ENCODE measurements at places on chromosomes 16 and 17. TPM values are rescaled to one million over a fixed set of nuclear protein-coding genes. Genes with fewer than 3 reads are reported as not detected.

Gene NXPH3
- not detected for total RNA-seq

Gene TMEM220
- 5.4 TPM for total RNA-seq

Gene SPEM2
- total RNA-seq: not detected

Gene HCRT
- total RNA-seq: not detected

DNA sequence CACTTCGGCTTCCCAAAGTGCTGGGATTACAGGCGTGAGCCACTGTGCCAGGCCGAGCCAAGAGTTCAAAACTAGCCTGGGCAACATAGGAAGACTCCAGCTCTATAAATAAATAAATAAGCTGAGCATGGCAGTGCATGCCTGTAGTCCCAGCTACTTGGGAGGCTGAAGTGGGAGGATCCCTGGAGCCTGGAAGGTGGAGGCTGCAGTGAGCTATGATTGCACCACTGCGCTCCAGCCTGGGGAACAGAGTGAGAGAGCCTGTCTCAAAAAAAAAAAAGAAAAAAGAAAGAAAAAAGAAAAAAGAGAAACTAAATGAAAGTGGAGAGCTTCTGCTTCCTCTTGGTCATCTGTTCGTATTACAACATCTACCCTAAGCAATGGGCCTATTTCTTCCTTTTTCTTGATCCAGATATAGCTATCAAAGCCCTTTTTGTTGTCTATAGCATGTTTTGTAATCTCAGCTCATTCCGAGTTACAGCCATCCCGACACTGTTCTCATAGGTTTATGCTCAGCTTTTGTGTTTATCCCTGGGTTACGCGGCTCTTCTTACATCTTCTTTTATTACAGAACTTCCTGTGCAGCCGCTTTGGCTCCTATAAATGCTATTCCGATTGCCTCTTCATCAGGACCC is 14.1 kb upstream of the MAPK3 start:
- no peak for DNase-seq

DNA sequence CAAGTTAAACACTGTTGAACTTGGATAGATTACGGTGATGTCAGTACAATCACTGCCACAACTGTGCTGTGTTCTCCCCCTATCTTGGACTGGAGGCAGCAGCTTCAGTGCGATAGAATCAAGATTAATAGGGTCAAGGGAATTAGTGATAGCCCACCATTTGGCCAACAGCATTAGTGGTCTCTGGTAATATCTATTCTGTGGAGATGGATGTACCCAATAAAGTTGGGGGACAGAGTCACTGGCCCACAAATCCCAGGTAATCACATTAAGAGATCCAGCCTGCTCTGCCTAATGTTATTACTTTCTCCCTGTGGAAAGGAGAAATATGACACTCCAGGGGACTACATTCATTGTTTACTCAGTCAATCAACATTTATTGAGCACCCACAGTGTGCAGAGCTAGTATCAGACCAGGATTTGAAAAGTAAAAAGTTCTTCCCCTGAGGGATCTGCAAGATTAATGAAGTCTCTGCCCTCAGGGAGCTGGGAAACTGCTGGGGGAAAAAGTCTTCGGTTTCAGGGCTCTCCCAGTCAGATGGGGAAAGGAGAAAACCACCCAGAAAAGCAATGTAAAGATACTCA is 23.6 kb upstream of the ATP5MC1 start:
- no peak for DNase-seq

- DNase-seq: no peak
Measured at GRCh38 chr17:750431-751037, 1.5 kb downstream of the GEMIN4 start.

GRCh38 chr16:66517586-66518263 is 32.2 kb downstream of the TK2 start:
- no peak for DNase-seq

DNA sequence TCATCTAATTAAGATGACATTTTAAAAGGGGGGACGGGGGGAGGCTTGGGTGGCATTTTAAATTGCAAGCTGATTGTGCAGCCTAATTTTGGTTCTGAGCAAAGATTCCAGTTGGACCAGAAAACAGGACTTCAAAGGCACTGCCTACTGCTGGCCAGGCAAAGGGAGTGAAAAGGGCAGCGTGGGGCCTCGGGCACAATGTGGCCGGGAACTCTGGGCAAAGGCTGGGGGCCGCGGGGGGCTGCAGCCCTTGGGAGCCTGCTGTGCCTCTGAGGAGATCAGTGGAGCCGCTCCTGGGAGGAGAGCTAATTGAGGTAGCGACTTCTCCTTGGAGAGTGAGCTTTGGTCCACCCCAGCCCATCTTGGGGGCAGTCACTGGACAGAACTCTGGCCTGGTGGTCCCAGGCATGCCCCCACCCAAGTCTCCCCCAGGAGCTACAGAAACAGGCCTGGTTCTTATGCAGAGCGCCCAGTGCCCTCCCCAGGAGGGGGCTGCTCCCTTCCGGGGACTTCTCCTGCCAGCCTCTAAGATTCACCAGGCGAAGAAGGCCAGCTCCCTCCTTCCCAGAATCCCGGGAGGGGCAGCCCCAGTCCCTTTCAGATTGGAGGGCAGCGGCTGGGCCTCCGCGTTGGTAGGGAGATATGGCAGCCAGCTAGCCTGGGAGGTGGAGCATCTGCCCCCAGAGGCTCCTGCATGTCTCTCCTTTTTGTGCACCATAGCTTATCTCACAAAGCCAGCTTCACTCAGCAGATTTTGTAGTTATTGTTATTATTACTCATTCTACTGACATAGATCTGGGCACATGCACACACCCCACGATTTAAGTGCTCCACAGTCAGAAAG is 115.6 kb downstream of the GNAO1 start:
- DNase-seq: no peak

- no peak for DNase-seq
Measured at GRCh38 chr17:61404913-61405685, 5.5 kb downstream of the TBX2 start.

DNA sequence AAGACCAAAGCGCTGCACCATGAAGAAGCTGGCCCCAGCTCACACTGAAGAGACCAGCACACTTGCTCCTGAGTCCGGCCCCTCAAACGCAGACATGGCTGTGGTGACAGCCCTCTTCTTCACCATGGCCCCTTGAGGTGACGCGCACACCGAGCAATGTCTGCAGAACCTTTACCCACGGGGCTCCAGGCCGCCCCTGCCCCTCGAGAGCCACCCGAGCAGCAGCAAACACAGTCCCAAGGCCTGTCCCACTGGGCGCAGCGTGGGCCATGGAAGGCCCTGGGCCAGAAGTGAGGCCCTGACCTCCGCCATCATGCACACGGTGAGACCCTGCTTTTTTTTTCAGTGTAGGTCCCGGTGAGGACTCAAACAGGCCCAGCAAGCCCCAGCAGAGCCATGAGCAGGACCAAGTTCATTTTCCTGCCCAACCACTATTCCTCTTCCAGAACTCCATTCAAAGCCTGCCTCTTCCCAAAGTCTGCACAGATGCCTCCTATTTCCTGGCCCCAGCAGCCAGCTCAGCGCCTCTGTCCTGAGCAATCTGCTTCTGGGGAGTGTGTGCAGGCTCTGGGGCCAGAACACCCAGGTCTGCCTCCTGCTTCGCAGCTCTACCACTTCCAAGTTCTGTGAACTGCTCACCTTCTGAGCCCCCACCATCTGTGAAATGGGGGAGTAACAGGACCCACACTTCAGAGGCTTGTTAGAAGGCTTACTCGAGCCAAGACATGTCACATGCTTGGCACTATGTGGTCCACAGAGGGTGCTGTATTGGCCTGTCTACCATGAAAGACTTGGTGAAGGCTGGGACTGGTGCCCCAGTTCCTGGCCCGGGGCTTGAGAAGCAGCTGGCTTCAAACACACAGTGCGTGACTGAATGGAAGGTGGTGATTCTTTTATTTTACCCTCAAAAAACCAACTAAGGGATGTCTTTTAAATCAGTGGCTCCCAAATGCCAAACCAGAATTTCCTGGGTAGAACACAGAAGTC is 35.7 kb upstream of the GSG1L start:
- DNase-seq: no peak

- DNase-seq: no peak
Measured at GRCh38 chr17:5896215-5896614, 174.0 kb upstream of the WSCD1 start.

DNA sequence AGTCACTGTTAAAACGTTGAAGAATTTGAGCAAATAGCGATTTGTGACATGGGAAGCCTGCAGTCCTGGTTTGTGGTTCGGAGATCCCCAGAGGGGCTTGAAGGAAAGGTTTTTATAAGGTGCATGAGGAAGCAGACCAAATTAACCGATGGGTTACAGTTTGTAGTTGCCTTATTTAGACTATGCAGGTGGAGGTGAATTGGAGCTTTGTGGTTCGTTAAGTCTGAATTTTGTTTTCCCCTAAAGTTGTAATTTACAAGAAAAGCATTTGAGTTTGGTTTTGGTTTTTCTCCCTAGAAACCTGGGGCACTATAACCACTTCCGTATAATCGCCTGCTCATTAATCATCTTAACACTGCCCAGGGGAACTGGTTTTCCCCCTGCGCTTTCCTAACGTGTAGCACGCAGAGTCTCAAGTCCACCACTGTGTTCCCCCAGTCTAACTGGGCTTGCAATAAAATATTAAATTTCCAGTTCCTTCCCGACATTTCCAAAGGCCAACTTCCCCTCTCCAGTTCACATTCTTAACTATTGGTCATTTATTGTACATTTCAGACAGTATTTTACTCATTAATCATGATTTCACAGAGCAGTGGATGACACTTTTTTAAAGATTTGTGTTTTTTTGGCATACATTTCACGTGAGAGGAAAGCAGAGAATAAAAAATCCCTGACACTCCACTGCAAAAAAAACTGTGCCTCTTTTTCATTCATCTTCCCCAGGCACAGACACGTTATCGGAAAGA is 932 bp downstream of the ZNF267 start:
- DNase-seq: no peak

GRCh38 chr17:35404360-35404759 is 27.9 kb downstream of the SLFN12 start:
- no peak for DNase-seq
